ENCODE measurements at places on chromosomes 7 and 10.
A peak's percentile ranks its signal among the peaks of the same experiment; 100 is the strongest.

GRCh38 chr10:16996530-16996964, 133.1 kb downstream of the CUBN start:
- DNase-seq, result no peak

DNA sequence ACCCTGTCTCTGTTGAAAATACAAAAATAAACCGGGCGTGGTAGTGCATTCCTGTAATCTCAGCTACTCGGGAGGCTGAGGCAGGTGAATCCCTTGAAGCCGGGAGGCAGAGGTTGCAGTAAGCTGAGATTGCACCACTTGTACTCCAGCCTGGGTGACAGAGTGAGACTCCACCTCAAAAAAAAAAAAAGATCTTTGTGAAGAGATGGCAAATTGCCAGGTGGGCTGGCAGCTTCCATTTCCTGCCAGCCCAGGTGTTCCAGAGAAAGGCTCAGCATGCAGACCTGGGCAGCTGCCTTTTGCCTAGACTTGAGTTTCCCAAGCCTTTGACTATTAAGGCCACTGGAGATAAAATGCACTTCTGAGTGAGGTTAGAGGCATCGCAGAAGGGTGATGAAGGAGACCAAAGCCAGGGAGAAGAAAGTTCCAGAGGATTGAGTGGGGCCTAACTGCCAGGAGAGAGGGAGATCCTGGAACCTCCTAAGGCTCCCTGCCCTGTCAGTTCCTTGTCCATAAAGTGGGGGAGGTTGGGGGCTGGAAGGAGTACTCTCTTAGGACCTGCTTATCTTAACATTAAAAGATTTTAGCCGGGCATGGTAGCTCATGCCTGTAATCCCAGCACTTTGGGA, 10.0 kb upstream of the DDIT4 start:
- peak; percentile 95 for DNase-seq

GRCh38 chr10:131710142-131710861, 190.5 kb upstream of the PPP2R2D start:
- no peak for DNase-seq

GRCh38 chr7:92750946-92751345, 85.4 kb downstream of the CDK6 start:
- DNase-seq, result no peak

GRCh38 chr10:87547734-87548311, 43.1 kb downstream of the MINPP1 start:
- DNase-seq, result peak; percentile 27

DNA sequence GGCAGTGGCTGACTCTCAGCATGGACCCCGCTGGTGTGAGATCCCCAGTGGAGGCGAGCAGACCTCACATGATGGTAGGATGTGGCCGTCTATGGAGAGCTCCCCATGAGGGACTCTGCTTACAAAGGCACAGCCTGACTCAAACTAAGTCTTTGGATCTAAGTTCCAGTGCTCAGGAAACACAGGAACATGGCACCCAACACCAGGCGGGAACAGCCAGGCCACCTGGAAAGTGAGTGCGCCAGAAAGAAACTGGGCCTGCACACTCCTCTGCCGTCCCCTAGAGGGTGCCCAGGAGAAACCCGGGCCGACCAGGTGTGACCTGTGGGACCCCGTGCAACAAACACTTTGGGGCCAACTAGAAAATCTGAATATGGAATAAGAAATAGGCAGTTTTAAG, 10.0 kb downstream of the PITRM1 start:
- no peak for DNase-seq

- peak; percentile 67 for DNase-seq
Measured at GRCh38 chr7:66255534-66256100, 50.5 kb downstream of the TPST1 start.

Data from epithelial cell of esophagus (primary cell).